ENCODE measurements at places on chromosomes 1 and 21. TPM values are rescaled to one million over a fixed set of nuclear protein-coding genes. Genes with fewer than 3 reads are reported as not detected.

GRCh38 chr1:161159913-161160243, 578 bp downstream of the USP21 start:
- H3K4me3 ChIP-seq: peak overlapping the region; percentile 77
- no peak for DNase-seq
- H3K36me3 ChIP-seq: peaks cover 26% of the 10 kb centered on the region
- H3K27me3 ChIP-seq: no peaks in the 10 kb centered on the region
- peaks cover 8% of the 10 kb centered on the region for H3K4me1 ChIP-seq

GRCh38 chr1:181486098-181486420, 2.7 kb downstream of the CACNA1E start:
- no peaks in the 10 kb centered on the region for H3K4me1 ChIP-seq
- no peak for DNase-seq
- no peaks in the 10 kb centered on the region for H3K36me3 ChIP-seq
- peaks cover 47% of the 10 kb centered on the region for H3K27me3 ChIP-seq
- no peak overlapping the region for H3K4me3 ChIP-seq

DNA sequence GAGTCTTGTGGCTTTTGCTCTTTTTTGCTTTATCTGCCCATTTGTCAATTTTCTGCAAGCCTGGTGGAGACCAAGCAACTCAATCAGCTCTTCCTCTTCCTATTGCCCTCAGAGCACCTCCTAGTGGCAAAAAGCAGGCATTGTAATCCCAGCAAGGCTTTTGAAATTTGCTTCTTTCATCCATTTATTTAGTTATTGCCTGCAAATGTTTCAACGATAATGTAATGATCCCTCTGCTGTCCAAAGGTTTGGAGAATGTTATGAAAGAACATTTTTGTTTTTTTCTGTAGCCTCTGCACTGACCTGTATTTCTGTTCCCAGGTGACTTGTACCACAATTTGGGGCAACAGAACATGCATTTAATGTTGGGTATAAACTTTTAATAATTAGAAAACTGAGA, 127.8 kb downstream of the GABPA start:
- H3K27me3 ChIP-seq: 0 out of 2 replicates have a peak, but pooled peaks cover 3% of the 10 kb centered on the region
- no peak overlapping the region for H3K4me3 ChIP-seq
- H3K36me3 ChIP-seq: no peaks in the 10 kb centered on the region
- no peak overlapping the region for H3K27ac ChIP-seq

DNA sequence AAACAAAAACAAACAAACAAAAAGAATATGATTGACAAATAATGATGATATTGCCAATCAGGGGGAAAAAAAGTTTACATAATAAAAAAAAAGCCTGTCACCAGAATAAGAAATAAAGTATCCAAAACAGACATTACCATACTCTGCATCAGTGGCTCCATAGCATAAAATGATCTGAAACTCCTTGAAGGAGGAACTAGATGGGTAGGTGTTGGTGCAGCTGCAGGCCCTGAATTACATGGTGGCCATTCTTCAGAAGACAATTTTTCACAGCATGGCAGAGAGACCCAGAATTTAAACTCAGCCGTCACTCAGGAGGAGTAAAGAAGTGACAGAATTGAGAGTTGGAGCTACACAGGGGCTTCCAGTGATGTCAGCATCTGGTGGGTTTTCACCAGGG, 60.2 kb downstream of the GLUL start:
- no peak overlapping the region for H3K27ac ChIP-seq
- H3K27me3 ChIP-seq: no peaks in the 10 kb centered on the region
- H3K4me1 ChIP-seq: no peaks in the 10 kb centered on the region

DNA sequence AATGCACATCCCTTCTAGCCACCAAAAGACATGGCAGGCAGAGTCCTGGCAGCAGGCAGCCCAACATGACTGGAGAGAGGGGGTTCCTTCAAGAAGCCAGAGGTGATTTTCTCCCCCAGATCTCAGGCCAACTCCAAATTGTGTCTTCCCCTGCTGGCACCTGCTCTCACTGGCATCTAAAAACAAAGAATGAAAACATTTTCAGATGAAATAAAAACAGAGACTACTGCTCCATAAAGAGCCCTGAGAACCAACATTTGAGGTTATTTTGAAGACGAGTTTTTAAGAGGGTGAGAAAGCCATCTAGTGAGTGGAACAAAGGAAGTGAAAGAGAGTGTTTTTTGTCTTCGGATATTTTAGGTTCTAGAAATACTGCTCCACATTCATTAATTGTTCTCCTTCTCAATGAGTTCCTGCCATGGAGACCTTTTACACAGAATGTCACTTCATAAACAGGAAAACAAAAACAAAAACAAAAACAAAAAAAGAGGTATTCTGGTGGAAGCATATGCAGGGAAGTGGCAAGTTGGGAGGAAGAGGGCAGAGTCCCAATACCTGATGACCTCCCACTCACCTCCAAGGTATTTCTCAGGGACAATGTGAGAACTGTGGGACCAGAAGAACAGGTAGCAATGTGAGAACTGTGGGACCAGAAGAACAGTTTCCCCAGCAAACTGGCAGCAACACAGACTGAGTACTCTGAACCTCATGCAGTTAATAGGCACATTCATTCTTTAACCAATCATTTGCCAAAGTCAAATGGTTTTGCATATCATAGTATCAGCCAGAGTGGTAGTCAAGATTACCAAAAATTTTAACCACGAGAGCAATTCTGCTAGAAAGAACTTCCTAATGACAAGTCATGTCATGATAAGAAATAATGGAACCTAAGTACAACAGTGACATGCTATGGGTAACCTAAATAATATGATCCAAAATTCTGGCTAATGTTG, 50.0 kb downstream of the KIAA0319L start:
- no peak overlapping the region for H3K27ac ChIP-seq
- no peaks in the 10 kb centered on the region for H3K27me3 ChIP-seq

TAL1 gene
- 0.05 TPM for total RNA-seq

SUCO gene
- 22.6 TPM for total RNA-seq

FAM78B gene
- total RNA-seq: 1.4 TPM

UBE2U gene
- total RNA-seq: not detected

TSPEAR gene
- total RNA-seq: not detected

IFI16 gene
- total RNA-seq: 1.6 TPM

C1orf185 gene
- total RNA-seq: not detected
